ENCODE measurements at places on chromosomes 2 and 18. TPM values are rescaled to one million over a fixed set of nuclear protein-coding genes. Genes with fewer than 3 reads are reported as not detected.

Gene TMEM163
- 16.2 TPM for total RNA-seq

DNA sequence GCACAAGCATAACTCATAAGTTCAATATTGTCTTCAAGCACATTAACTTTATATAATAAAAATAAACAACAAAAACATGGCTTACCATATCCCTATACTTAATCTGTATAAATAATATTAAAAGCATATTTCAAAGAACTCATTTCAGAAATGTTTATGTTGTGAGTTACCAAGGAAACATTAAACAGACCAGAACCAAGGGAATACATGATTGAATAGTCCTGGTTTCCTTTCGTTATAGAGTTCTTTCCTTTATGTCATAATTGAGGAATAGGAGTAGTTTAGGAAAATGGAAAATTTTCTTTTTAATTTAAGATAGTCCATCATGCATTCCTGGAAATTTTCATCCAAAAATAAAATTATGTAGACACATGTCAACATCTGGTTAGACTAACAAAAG is 343.0 kb downstream of the ERBB4 start:
- no peak for DNase-seq

Gene SOX11
- total RNA-seq: under 0.01 TPM

Gene HADHB
- 108 TPM for total RNA-seq

- DNase-seq: no peak
Observed at GRCh38 chr18:78123926-78124797, 855.5 kb upstream of the SALL3 start.

DNA sequence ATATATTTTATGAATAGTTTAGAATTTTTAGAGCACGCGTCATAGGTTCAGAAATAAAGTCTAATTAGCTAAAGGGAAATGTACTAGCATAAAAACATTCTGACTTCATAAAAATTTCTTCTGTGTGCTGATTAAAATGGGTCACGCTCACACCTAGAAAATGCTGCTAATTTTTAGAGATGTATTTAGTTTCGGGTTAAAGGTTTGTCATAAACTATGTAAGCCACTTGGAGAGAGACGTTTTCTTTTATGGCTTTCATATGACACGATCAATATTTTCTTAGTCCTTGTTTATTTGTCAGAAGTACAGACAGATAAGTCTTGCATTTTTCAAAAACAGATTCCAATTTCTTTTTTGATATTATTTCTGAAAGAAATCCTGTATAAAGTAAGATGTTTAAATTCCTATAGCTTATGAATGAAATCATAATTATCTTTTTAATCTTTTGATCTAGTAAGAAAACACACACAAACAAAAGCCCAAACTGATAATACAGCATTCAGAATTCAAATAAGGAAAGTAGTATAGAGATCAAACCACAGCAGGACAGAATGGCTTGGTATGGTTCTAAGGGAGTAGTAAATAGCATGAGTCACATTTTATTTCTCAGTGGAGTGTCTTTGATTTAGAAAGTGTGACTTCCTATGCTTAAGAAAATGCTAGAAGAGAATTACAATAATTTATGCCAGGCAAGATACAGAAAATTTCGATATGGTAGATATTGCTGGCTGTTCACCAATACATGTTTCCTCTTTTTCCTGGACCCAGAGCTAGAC is 236.6 kb downstream of the GPD2 start:
- no peak for DNase-seq

- DNase-seq: no peak
Observed at GRCh38 chr2:196407675-196408264, 231.7 kb upstream of the CCDC150 start.

Gene MBD2
- 29.1 TPM for total RNA-seq

DNA sequence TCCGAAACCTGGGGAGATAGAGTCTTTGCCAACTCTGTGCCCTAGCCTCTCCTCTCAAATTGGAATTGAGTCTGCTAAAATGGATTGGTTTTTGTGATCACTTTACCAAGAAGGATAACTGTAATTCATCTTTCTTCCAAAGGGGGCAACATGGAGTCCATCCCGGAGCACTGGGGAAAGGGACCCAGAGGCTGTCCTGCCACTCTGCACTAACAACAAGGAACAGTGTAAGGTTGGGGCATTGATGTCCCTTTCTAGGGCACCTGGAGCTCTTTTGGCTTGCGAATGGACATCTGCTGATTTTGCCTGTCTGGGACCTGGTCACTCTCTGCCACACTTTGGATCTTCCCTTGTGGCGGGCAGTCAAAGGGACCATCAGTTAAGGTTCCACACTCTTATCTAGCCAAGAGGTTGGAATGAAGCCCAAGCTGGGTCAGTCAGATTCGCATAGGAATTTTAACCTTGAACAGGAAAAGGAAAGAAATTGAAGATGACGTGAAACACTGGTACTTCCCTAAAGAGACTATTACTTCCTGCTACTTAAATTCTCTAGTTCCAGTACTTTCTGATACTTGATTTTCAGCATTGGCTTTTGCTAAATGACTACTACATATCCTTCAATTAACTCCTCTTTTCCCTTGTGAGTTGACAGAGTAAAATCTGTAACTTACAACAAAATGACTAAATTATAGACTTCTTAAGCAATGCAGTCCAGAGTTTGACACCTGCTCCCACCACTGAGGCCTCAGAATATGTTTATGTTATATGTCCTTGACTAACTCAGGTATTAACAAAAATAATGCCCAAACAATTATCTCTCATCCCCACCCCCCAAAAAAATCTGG is 64.7 kb upstream of the KLF7 start:
- DNase-seq: no peak

- no peak for DNase-seq
Observed at GRCh38 chr2:206920951-206921350, 18.4 kb upstream of the CPO start.

Gene TNFAIP6
- total RNA-seq: not detected

Gene GREB1L
- 0.52 TPM for total RNA-seq

Gene REG1B
- total RNA-seq: 15,911 TPM

Gene AAMP
- 114 TPM for total RNA-seq

Data from body of pancreas (tissue), 4 donors.